ENCODE measurements at places on chromosomes 6 and 20. TPM values are rescaled to one million over a fixed set of nuclear protein-coding genes. Genes with fewer than 3 reads are reported as not detected.

TMEM244 gene
- total RNA-seq, result not detected

PDSS2 gene
- total RNA-seq, result 6.9 TPM

CST4 gene
- total RNA-seq, result not detected

LYRM2 gene
- 12.9 TPM for total RNA-seq

UBR2 gene
- 38.7 TPM for total RNA-seq

IRAK1BP1 gene
- total RNA-seq, result 2.2 TPM

AFG1L gene
- total RNA-seq, result 1.7 TPM

SLC12A5 gene
- not detected for total RNA-seq

All from thoracic aorta (tissue), 2 donors.